ENCODE measurements at places on chromosomes 2 and 18.

DNA sequence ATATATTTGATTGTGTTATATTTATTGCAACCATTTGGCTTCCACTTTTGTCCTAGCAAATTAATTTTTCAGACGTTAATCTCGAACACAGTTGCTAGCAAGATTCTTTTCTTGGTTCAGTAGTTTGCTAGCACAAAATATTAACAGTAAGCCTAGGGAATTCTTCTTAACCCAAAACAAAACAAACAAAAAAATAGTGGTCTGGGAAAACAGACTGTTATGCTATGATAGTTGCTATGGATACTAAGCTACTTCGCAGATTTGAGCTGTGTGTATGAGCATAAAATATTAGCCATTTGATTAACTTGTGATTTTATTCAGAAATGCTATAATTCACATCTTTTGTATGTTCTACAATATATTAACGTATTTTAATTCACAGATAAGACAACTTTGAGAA lies 541.5 kb upstream of the NETO1 start:
- DNase-seq, result no peak

- DNase-seq, result no peak
Measured at GRCh38 chr2:127233710-127234109, 13.6 kb upstream of the CYP27C1 start.

GRCh38 chr18:57062844-57063243 lies 84.0 kb upstream of the BOD1L2 start:
- no peak for DNase-seq

DNA sequence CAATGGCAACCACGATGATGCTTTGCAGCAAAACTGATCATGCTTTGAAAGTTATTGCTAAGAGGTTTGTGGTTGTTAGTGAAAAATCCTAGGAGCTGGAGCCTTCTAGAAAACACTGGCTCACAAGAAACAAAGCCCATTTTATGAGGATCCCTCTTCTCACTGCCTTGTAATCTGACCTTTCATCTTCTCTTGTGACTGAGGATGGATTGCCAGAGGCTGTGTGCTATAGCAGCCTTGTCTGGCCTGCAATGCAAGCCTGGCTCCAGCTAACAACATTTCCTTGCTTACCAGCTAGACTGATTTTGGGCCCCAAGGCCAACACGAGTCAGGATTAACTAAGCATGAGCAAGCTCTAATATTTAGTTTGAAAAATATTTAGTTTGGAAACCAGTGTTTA lies 13.1 kb downstream of the PIEZO2 start:
- no peak for DNase-seq

GRCh38 chr2:109609352-109610024 lies 4.3 kb downstream of the SEPTIN10 start:
- DNase-seq, result peak; percentile 15

DNA sequence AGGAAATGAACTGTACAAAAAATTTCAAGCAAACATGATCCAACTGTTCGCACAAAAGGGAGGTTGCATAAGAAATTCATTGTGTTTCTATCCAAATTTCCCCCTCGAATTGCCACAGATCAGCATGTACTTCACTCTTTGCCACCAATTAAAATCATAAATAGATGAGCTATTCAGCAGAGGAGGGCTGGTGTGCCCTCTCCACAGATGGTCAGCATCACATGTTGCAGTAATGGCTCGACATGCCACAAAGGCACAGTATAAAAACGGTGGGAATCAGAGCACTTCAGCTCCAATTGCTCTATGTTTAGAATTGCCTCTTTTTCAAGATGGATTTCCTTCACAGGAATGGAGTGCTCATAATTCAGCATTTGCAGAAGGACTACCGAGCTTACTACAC lies at the start of gene G6PC2:
Gene G6PC2 (plus strand): TSS at position 289 of the 400 bp plus-strand sequence. CDS start 41 bp downstream, at position 330.
- DNase-seq, result no peak
